ENCODE measurements at places on chromosomes 7 and 10.

DNA sequence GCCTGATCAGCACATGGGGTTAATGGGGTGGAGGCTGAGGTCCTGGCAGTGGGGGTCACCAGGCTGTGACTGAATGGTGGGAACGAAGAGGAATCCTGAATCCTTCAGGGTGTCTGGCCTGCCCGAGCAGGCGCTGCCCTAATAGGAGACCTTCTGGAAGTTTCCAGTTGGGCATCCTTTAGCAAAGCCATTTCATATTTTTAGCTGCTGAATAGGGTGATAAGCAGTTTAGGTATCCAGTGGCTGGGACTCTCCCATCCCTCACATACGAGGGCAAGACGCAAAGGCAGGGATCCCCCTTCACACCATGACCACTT lies 159.3 kb downstream of the SH3PXD2A start:
- no peak for DNase-seq

- no peak for DNase-seq
Observed at GRCh38 chr10:131848296-131848695, 52.5 kb upstream of the PPP2R2D start.

DNA sequence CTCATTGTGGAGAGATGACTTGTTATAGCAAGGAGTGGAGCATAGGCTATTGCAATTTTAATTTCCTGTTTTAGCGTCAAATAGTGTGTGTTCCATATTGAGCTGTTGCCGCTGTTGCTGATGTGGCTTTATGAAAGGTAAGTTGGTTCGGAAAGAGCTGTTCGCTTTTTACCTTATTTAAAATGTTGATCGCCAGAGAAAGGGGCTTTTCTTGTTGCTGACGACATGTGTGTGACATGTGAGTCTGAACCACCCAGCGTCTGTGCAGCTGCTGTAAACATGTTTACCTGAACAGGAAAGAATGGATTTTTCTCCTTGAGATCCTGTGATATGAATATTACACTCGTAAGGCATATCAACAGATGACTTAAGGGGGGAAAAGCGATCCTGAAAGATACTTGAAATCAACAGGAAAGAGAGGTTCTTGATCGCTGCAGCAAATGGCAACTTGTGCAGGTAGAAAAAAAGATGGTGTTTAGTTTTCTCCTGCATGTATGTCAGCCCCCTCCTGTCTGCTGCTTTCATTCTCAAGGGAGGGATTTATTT lies 2.5 kb downstream of the ZEB1 start:
- DNase-seq: peak; percentile 59

- peak; percentile 1 for DNase-seq
Observed at GRCh38 chr7:127158659-127159058, 94.1 kb downstream of the GRM8 start.

DNA sequence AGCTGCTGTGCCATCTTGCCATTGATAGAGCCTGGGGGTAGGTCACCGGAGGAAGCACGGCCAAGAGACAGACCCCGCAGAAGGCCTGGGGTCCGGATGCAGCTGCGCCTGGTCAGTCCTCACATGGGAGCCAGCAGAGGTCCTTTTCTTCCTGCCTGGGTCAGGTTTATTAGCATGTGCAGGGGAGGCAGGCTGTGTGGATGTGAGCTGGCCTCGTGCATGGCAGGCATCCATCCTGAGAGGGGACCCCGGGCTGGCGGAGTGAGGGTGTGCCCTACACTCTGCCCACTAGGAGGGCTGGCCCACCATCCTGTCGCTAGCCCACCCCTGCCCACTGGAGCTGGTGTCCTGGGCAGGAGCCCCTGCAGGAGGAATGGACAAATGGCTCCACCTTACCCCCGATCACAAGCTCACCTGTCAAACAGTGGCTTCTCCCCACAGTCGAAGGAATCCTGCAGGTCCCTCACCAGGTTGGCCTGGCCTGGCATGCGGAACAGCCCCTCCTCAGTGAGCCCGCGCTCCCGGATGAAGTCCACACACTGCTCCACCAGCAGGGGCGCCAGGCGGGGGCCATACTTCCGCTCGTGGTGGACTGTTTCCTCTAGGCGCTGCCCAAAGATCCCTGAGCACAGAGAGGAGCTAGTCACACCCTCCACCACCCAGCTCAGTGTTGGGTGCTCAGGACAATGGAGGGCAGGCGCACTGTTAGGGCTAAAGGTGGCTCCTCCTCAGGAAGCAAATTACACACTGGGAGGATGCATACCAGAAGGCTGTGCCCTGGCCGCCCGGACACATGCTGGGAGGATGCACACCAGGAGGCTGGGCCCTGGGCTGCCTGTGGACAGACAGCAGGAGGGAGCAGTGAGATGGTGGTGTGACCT lies 145.4 kb downstream of the ARHGAP22 start:
- no peak for DNase-seq

- DNase-seq: no peak
Observed at GRCh38 chr7:99406557-99406956, 1.8 kb downstream of the PDAP1 start.

- no peak for DNase-seq
Observed at GRCh38 chr10:86678999-86679792, 10.9 kb downstream of the LDB3 start.

- DNase-seq: peak; percentile 28
Observed at GRCh38 chr7:95509199-95509598, 23.5 kb downstream of the ASB4 start.

DNA sequence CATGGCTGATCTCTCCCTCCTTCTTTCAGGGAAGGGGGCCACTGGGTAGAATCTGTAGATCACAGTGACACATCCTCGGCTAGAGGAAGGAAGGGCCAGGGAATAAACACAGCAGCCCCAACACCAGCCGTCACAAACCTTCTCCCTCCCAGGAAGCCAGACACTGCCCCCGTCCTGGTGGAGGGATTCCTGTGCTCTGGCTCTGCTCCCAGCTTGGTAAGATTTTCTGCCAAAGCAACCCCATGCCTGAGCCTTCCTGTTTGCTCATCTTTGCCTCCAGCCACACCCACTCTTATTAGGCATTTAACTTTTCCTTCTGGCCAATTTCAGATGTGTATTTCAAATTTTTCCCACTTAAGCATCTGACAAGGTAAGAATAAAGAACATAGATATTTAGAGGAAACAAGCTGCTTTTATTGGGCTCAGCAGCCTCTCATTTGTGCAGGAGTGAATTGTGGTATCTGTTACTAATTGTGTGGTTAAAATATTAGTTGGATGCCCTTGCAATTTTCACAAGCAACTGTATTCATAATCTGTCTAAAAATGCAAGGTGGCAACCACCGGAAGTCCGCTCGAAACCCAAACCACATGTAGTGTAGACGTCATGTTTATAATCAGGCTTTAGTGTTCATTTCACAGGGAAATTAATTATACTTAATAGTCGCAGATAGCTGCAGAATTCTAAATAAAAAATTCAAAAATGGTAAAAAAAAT lies 13.2 kb upstream of the NPS start:
- no peak for DNase-seq

- no peak for DNase-seq
Observed at GRCh38 chr10:113626809-113627355, 37.0 kb downstream of the NRAP start.

GRCh38 chr7:92988051-92988450 lies 129.7 kb downstream of the SAMD9 start:
- no peak for DNase-seq

GRCh38 chr7:66921918-66922486 lies 977 bp downstream of the TMEM248 start:
- peak; percentile 5 for DNase-seq

DNA sequence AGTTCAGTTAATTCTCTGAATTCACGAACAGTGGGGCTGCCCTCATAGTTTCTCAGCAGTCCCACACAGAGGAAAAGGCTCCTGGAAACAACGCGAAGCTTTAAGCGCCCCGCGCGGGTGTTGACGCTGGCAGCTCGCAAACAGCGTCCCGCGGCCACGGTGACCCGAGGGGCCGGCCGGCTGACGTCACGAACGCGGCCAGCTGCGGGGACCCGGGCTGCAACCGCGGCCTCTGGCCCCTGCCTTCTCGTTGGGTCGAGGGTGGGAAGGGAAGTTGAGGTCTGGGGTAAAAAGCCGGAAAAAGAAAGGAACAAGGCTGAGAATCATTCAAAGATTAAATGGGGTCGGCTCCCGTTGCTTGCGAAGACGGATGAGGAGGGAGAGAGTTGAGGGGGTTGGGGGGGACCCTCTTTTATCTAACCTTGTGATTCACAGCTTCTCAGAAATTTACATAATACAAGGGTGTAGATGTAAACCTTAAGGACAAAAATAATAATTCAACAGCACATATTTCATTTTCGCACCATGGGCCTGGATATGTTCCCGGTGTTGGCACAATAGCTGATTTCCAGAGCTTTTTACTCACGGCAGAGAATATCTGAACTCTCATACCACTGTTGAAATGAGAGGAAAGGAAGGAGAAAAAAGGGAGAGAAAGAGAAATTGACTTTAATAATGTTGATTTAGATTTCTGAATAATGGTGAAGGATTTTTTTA lies 7.3 kb upstream of the FEZF1 start:
- DNase-seq: no peak

GRCh38 chr10:30158325-30158960 lies 99.1 kb upstream of the JCAD start:
- DNase-seq: no peak

DNA sequence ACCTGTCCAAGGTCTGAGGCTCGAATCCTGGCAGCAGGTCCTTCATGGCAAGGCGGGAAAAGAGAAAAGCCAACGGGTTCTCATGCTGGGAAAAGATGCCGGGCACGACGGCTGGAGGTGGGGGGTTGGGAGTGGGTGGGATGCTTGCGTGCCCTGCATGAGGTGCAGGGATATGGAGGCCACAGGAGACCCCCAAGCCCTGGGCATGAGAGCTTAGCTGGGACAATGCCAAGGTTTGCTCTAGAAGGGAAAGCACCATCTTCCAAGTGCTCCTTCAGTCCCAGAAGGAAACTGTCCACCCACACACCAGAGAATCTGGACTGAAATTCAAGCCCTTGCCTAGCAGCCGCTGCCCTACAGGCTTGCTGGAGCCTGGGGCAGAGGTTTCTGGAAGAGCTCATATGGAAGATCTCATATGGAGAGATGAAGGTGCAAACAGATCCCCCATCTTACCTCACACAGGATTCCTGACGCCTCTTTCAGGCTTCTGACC lies 64.3 kb downstream of the ZRANB1 start:
- DNase-seq: no peak

- no peak for DNase-seq
Observed at GRCh38 chr7:158685693-158686092, 18.9 kb downstream of the NCAPG2 start.

GRCh38 chr7:40000734-40001315 lies 50.8 kb downstream of the CDK13 start:
- DNase-seq: no peak

All from CD4-positive, CD25-positive, alpha-beta regulatory T cell (primary cell).